ENCODE measurements at places on chromosomes 5 and 9. TPM values are rescaled to one million over a fixed set of nuclear protein-coding genes. Genes with fewer than 3 reads are reported as not detected.

- no peak for DNase-seq
Measured at GRCh38 chr5:75331095-75332090, 5.6 kb upstream of the HMGCR start.

DNA sequence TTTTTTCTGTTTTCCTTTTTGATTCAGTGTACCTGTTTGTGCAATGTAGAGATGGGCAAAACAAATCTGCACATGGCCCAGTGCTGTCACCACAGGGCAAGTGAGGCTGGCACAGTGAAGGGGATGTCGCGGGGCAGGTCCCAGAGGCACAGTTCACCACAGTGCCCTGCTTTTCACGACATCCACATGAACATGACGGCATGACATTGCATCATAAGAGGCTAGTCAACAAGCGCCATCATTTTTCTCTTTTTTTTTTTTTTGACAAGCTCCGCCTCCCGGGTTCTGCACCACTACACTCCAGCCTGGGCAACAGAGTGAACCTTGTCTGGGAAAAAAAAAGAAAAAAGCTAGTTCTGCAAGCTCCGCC, 42.9 kb upstream of the VDAC1 start:
- no peak for DNase-seq

GRCh38 chr5:142749321-142749720, 20.9 kb upstream of the ARHGAP26 start:
- no peak for DNase-seq

DNA sequence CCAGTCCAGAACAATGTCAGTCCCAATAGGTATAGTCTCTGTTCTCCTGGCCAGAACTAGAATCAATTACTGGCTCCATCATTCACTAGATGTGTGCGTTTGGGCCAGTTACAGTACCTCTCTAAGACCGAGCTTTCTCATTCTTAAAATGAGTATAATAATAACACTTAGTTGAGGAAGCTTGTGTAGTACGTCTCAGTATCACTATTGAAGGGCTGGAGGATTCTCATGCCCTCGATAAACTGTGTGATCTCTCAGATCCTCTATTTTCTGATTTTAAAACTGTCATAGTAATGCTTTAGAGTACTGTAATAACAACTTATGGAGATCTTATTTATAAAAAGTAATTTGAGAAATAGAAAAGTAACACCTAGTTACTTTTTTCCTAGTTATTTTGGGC, 50.7 kb downstream of the CDKN2A start:
- no peak for DNase-seq

GRCh38 chr9:8718121-8718725, 918.6 kb upstream of the DMAC1 start:
- no peak for DNase-seq

GRCh38 chr5:171578049-171578828, 158.8 kb downstream of the FGF18 start:
- DNase-seq: no peak

- DNase-seq: no peak
Measured at GRCh38 chr5:155070781-155071180, 57.2 kb downstream of the KIF4B start.

The RGMB gene
- 37.2 TPM for total RNA-seq

The AFAP1L1 gene
- total RNA-seq: 150 TPM

The RAB3C gene
- 0.14 TPM for total RNA-seq

All from pulmonary artery endothelial cell (primary cell).